Thoracic aorta (tissue), 2 donors: ENCODE measurements at places on chromosomes 11 and 22. TPM values are rescaled to one million over a fixed set of nuclear protein-coding genes. Genes with fewer than 3 reads are reported as not detected.

DNA sequence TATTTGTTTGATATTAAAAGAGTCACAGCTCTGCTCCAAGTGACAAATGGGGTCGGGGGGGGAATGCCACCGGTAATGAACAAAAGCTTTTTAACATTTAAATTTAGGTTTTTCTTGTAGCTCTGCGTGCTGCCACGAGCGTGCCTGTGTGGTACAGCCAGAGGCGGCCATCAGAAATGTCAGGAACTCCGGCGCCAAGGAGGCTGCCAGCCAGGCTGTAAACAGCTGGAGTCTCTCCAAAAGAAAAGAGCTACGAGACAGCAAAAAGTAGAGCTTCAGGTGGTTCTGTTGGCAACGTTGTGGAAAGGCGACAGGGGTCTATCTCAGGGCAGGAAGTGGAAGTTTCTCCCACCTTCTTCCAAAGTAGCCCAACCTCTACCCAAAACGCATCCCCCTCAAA, 532.8 kb downstream of the OPCML start:
- no peak for DNase-seq
- no peak overlapping the region for H3K4me3 ChIP-seq
- H3K27me3 ChIP-seq = no peaks in the 10 kb centered on the region
- H3K36me3 ChIP-seq = no peaks in the 10 kb centered on the region
- H3K27ac ChIP-seq = no peak overlapping the region
- no peaks in the 10 kb centered on the region for H3K4me1 ChIP-seq

- no peak for DNase-seq
- no peaks in the 10 kb centered on the region for H3K36me3 ChIP-seq
- H3K4me3 ChIP-seq = no peak overlapping the region
- H3K27me3 ChIP-seq = no peaks in the 10 kb centered on the region
- H3K27ac ChIP-seq = no peak overlapping the region
These were observed 736.5 kb downstream of the DLG2 start for GRCh38 chr11:84890676-84891075.

DNA sequence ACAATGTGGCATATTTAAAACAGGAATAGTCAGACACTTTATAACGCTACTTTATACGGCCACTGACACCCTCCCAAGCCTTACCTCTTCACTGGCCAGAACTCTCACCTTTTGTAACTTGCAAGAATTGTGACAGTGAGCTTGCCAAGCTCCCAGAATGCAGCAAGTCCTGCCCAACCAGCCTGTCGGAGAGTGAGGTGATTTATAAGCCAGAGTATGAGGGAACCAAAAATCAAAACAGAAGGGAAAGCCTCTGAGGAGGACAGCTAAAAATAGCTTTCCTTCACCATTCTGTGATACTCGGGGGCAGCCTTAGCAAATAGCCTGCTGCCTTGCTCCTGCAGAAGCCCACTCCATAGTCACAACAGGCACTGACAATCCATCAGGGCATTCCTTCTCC, 229.7 kb downstream of the FAM76B start:
- H3K4me1 ChIP-seq = peaks cover 32% of the 10 kb centered on the region
- H3K36me3 ChIP-seq = no peaks in the 10 kb centered on the region
- H3K27me3 ChIP-seq = no peaks in the 10 kb centered on the region
- no peak for DNase-seq
- peak overlapping the region; percentile 6 for H3K27ac ChIP-seq

DNA sequence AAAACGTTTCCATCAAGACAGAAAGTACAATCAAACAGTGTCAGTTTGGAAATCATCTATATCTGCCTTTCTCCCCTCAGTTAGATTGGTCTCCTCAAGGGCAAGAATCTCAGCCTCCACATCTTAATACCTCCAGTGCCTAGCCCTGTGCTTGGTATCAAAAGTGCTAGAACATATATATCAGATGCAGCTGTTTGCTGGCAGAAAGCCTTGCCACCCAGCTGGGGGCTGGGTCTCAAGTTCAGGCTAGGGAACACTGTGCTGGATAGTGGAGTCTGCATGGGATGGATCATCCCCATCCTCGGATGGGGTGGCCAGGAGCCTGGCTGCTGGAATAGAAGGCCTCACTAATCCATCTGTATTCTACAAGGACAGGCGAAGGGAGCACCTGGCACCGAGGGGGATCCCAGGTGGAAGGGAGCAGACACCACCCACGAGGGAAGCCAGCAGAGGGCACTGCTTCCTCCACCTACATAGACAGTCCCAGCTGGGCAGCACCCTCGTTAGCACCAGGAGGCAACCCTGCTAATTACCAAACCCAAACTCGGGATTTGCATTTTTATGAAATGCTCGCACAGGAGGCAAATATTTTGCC, 602.2 kb downstream of the BUD13 start:
- H3K36me3 ChIP-seq = no peaks in the 10 kb centered on the region
- no peaks in the 10 kb centered on the region for H3K4me1 ChIP-seq
- H3K27ac ChIP-seq = no peak overlapping the region
- no peaks in the 10 kb centered on the region for H3K27me3 ChIP-seq
- no peak for DNase-seq

PRG3 gene
- not detected for total RNA-seq

PLA2G6 gene
- total RNA-seq = 50.4 TPM

AMOTL1 gene
- 64.2 TPM for total RNA-seq
